HTR-8/SVneo (cell line): ENCODE measurements at places on chromosomes 12 and 14.

- no peak for DNase-seq
Observed at GRCh38 chr12:50647479-50647878, 116.4 kb upstream of the ATF1 start.

GRCh38 chr12:55717011-55718007 is 1.5 kb downstream of the BLOC1S1 start:
- no peak for DNase-seq

DNA sequence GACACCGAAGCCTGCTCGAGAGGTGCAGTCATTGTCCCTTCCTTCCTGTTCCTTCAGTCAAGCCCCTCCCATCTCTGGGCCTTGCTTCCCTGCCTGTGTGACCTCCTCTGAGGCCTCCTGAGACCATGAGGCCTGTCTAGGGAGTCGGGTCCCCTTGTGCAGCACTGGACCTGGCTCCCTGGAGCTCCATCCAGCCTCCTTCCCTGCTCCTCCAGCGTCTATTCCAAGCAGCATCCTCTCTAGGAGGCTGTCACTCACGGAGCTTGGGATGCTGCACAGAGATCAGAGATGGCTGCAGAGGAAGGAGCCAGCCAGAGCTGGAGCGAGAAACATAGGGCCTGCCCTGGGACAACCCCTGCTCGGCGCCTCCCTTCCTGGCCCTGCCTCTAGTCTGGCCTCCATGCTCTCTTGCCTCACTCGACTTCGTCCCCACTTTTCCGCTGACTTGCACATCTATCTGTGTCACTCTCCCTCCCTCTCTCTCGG is 142.7 kb downstream of the BCL11B start:
- no peak for DNase-seq

GRCh38 chr12:93705237-93705636 is 28.1 kb downstream of the CRADD start:
- no peak for DNase-seq

DNA sequence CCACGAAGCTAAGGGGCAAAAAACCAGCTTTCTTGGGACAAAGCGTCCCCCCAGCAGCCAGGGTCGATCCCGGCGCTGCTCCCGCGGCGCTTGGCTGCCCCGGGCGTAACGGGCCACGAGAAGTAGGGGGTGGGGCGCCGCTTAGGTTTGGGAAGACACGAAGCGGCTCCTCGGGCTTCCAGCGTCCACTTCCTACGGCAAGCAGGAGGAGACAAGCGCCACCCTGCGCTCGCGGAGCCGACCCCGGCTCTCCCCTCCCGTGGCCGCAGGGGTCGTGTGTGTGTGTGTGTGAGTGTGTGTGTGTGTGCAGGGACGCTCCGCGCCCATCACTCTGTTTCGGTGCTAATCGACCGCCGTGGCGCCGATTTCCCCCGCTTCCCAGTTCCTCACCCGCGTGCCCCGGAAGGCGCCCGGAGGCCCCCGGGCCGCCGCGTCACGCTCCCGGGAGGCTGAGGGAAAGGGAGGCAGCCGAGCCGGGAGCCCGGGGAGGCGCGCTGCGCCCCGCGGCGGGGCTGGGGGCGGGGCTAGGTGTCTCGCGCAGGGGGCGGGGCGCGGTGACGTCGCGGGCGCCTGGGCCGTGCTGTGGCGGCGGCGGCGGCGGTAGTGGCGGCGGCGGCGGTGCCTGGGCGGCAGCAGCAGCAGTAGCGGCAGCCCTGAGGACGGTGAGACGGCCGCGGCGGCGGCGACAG is at the start of gene ERC1:
ERC1 (plus strand) TSS at position 563 of the 689 bp plus-strand sequence. CDS start 36,681 bp downstream, outside the sequence.
- peak; percentile 88 for DNase-seq
